SK-N-MC (cell line): ENCODE measurements at places on chromosomes 2 and 18.

GRCh38 chr2:195543902-195544894, 112.8 kb upstream of the SLC39A10 start:
- DNase-seq, result no peak

DNA sequence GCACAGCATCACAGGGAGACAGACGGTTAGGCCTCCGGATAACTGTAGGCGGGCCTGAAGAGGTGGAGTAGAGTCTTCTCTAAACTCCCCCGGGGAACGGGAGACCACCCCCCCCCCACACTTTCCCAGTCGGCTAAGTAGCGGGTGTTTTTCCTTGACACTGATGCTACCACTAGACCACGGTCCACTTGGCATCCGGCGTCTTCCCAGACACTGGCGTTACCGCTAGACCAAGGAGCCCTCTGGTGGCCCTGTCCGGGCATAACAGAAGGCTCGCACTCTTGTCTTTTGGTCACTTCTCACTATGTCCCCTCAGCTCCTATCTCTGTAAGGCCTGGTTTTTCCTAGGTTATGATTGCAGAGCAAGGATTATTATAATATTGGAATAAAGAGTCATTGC, 25.7 kb upstream of the NCL start:
- DNase-seq, result no peak

- DNase-seq, result no peak
Observed at GRCh38 chr2:110816404-110817365, 84.3 kb downstream of the ACOXL start.

GRCh38 chr2:98875081-98875728, 60.8 kb downstream of the CRACDL start:
- DNase-seq, result no peak

- DNase-seq, result no peak
Observed at GRCh38 chr2:146481629-146482028, 1363.2 kb upstream of the ACVR2A start.

DNA sequence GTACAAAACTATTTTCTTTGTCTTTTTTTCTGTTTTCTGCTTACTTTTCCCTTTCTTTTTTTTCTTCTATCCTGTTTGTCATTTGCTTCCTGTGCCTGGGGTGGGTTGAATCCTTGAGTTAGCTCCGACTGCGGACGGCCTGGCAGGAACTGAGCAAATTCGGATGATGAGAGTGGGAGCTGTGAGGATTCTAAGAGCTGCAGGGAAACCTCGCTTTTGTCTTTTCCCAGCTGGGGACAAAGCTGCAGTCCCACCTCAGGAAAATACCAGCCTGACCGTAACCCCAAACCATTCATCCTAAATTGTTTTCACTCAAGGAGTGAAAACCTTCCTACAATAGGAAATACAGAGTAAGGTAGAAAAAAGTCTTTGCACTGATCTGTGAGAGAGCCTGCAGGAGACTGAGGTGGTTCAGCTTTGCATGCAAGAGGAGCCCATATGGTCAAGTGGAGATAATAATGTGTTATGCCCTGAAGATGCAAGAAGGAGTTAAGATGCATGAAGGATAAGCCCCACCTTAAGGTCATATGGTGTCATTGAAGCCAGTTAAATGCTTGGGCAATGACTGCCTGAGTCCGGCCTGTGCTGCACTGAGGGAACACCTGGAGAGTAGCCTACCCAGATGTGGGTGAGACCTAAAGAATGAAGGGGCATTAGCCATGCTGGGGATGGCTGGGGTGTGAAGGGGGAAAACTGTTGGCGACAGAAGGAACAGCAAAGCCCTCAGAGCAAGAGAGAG, 31.7 kb upstream of the ARL4C start:
- DNase-seq, result no peak

GRCh38 chr18:41126541-41127235, 828.3 kb upstream of the PIK3C3 start:
- DNase-seq, result no peak

DNA sequence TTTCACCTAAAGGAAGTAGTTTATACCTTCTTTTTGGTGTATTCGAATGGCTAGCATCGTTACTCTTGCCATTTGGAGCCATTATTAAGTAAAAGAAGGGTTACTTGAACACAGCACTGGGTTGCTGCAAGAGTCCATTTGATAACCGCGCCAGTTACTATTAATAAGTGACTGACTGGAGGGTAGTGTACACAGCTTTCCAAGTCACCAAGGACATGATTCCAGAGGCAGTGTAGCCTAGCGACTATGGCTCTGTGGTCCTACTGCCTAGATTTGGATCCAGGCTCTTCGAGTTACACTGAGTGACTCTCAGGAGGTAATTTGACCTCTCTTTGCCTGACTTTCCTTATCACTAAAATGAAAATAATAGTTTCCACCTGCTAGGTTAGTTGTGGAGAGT, 206.8 kb downstream of the MEIS1 start:
- no peak for DNase-seq

GRCh38 chr2:2846332-2847208, 515.5 kb upstream of the MYT1L start:
- DNase-seq, result no peak

DNA sequence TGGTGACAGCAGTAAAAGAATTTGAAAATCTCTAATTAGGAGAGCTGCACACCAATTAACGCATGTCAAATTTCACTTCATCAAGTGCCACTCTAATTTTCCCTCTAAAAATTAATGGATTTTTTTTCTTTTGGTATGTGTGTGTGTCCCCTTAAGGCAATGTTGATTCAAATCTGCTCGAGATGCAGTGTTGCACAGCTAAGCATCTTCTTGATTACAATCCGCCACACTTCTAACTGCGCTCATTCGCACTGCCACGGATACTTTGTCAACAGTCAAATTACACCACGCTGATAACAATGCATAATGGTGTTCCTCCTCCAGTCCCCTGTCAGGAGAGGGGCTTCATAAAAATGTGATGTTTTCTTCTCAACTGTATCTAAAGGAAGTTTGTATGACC, 261.4 kb downstream of the MEIS1 start:
- DNase-seq, result no peak

DNA sequence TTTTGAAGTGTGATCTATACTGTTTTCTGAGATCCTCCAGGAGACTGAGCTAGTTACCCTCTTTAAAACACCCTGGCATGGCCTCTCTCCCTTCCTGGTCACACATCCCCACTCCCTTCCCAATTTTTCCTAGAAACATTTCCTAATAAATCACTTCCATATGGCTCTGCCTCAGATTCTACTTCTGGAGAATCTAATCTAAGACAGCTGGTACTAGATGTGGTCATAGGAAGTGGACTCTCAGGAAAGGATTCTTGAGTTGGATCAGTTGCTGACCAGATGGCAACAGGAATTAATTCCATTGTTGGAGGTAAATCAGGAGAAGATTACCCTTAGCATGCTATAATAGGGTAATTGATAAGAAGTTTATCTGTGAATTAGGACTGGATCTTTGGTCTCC, 310.5 kb downstream of the SATB2 start:
- DNase-seq, result no peak

DNA sequence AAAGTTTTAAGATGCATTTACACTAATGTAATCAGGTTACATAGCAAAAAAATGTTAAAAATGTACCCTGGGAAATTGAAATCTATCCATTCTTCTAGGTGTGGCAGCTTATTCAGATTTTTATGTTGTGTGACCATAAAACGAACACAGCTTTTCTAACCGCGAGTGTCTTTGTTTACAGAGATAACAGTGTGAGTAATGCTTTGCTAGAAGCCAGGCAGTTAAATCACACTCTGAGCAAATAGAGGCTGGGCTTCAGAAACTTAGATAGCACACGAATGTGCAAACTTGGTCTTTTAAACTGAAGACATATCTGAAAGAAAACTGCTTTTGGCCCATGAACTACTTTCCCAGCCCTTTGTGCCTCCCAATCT, 116.1 kb downstream of the SPTBN1 start:
- DNase-seq, result no peak

GRCh38 chr2:172046080-172046678, 39.1 kb upstream of the DLX1 start:
- no peak for DNase-seq

DNA sequence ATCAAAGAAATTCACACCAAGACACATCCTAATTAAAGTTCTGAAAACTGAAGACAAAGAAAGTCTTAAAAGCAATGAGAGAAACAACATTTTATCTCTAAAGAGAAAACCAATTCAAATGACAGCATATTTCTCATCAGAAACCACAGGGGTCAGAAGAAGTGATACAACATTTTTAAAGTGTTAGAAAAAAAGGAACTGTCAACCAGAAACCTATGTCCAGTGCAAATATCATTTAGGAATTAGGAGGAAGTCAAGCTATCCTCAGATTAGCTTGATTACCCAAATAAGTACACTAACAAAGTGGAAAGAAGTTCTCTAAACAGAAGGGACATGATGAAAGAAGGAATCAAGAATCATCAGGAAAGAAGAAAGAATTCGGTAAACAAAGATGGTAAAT, 59.5 kb upstream of the BCL2L11 start:
- no peak for DNase-seq

- no peak for DNase-seq
Observed at GRCh38 chr2:29450596-29451222, 335.5 kb downstream of the CLIP4 start.

- DNase-seq, result no peak
Observed at GRCh38 chr2:42999856-43000241, 207.5 kb upstream of the HAAO start.

- DNase-seq, result no peak
Observed at GRCh38 chr2:191180713-191181112, 29.9 kb upstream of the STAT4 start.

DNA sequence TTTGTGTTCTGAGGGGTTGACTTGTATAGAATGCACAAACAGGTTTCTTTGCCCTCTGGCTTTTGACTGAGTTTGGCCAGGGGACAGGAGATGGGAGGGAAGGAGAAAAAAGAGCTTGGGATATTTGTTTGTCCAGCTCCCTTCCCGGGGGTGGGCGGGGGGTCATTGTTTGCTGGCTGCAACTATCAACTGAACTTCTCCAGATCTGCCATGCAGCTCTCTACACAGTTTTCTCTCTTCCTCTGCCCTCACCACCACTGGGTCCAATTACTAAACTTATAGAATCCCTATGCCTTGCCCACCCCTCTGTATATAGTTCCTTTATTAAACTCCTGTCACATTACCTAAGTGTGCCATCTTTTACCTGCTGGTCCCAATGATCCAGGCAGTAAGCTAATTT, 32.8 kb upstream of the CHN1 start:
- DNase-seq, result no peak

GRCh38 chr2:113070606-113070975, 2.8 kb downstream of the IL1F10 start:
- no peak for DNase-seq

GRCh38 chr18:49524349-49524748, 37.3 kb upstream of the C18orf32 start:
- DNase-seq, result no peak

DNA sequence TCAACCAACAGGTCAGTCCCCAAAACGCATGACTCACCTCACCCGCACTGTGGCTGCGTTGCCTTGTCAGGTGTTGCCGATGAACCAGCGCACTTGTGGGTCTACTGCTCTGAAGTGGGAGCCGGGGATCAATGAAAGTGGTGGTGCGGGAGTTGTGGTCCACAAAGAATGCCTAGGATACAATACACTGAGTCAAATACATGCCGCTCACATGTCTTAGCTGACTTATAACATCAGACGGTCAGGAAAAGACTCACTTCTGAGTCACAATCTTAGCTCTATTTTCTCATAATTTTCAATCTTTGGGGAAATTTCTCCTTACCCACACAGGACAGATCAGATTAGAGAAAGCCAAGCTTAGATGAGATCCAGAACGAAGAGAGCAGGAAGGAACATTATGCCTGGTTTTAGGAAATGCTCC, 107.1 kb upstream of the STK17B start:
- DNase-seq, result no peak

GRCh38 chr2:1749489-1750119, 5.3 kb upstream of the PXDN start:
- DNase-seq, result no peak

DNA sequence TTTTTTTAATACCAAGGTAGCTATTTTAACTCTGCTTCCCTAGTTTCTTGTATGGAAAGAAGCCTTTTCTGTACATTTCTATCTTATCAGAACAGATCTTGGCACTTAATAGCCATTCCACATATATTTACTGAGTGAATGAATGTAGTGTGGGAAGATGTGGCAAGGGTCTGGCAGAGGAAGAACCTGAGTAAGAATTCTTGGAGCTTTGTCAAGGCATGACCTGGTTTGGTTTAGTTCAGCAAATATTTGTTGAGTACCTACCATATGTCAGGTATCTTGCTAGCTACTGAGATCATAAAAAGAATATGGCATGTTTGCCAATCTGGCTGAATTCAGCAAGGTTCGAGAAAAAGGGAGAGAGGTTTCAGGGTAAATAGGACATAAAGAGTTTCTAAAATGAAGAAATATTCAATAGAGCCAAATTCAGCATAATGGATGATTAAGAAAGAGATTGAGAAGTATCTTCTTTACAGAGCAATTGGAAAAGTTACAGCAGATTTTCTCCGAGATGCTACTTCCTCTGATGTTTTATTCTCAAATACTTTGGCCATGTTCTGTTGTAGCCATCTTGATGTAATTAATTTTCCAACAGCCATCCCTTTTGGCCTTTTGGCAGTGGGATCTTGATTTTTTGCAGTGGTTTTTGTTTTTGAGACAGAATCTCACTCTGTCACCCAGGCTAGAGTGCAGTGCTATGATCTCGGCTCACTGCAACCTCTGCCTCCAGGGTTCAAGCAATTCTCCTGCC, 21.7 kb upstream of the MEP1B start:
- DNase-seq, result no peak

- DNase-seq, result no peak
Observed at GRCh38 chr18:76098674-76099411, 396.2 kb downstream of the ZNF516 start.

DNA sequence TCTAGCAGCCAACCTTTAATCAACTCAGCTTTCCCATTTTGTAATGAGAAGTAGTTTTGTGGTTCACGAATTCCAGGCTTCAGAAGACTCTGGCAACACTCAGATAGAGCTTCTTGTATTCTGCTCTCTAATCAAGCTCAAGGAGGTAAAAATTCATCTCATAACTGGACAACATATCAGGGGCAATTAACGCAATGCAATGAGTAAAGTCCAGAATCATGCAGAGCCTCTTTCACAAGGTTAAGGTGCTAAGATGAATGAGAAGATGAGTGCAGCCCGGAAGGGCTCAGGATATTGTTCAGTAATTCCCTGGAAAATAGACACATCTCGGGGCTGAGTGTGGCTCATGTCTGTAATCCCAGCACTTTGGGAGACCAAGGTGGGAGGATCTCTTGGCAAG, 527.7 kb downstream of the SOX11 start:
- DNase-seq, result no peak

DNA sequence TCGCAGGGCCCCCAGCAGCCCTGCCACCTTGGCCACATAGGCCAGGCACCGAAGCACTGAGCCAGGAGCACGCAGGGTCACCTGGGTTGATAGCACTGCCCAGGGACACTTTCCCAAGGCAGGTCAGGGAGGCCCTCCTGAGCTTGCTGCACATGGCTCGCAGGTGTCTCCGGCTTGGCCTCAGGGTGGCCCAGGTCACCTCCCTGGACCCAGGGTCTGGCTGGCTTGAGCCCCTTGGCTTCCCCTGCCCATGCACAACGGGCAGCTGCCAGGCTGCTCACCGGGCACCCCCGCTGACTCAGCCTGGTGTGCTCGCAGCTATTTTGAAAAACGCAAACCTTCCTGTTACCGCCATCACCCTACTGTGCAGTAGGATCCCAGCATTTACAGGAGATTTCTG, 502.3 kb downstream of the EIPR1 start:
- no peak for DNase-seq
